GM23338 (cell line): ENCODE measurements at places on chromosomes 13 and 19.
A peak's percentile ranks its signal among the peaks of the same experiment; 100 is the strongest.

DNA sequence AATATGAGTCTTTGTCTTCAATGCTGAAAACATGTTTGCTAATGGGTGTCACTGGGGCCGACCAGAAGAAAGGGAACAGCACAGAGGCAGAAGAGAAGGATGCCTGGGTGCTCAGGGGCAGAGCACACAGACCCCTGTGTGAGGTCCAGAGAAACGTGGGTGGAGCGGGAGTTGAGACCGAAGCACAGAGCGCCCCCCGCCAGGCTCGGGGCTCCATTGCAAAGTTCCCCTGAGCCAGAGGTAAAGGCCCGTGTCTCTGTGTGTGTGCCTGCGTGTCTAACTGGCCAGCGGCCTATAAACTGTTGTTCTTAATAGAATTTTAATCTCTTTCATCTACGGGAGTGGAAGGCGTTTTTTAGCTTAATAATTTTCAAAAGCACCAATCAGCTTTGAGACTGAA, 343.1 kb downstream of the TEX29 start:
- peak; percentile 24 for DNase-seq

GRCh38 chr19:54230031-54230430, 7.2 kb upstream of the LILRB3 start:
- no peak for DNase-seq

GRCh38 chr19:3908266-3909054, 24.4 kb upstream of the NMRK2 start:
- DNase-seq: no peak

- no peak for DNase-seq
Measured at GRCh38 chr19:32830231-32831014, 39.1 kb downstream of the SLC7A9 start.

DNA sequence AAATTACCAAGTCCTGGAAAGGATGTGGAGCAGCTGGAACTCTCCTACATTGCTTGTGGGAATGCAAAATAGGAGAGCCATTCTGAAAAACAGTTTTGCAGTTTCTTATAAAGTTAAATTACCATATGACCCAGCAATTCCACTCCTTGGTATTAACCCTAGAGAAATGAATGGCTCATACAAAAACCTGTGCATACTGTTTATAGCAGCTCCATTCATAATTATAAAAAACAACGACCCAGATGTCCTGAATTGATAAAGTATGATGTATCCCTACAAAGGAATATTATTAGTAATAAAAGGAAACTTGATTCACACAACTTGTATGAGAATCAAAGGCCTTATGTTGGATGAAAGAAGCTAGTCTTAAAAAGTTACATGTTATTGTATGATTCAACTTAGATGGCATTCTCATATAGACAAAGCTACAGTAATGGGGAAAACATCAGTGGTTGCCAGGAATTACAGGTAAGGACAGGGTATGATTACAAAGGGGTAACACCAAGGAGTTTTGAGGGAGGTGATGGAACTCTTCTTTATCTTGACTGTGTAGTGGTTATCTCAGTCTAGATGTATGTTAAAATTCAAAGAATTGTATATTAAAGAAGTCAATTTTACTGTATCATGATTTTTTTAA, 35.4 kb downstream of the GPR180 start:
- no peak for DNase-seq

DNA sequence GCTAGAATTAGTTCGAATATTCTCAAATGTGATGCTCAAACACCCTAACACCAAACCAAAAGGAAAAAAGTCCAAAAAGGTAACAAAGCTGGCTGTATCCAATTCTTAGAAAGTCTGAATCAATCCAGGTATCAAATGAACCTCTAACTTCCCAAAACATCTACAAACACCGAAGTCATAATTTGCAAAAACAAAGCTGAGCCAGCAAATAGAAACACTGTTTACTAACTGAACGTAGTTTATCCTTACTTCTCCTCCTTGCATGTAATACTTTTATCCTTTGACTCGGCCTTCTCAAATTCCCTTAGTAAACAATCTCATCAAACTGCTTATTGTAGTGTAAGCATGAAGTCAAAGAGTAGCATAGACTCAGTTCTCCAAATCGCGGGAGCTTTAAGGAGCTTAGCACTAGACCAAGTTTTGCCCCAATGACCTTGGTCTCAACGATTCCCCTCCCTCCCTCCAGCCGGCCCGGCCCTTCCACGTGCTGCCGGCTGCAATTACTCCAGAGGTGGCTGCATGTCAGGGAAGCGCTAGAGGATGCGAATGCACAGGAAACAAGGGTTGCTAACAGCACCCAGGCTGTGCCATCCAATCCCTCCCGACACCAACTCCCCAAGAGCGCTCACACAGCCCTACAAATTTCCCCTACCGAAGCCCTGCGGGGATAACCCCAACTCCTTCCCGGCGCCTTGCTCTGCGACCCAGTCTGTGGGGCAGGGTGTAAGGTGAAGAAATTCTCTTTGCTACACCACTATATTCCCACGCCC, 693 bp downstream of the XPO4 start:
- peak; percentile 74 for DNase-seq

- no peak for DNase-seq
Measured at GRCh38 chr13:114141261-114141996, 9.0 kb upstream of the RASA3 start.
